Naive thymus-derived CD4-positive, alpha-beta T cell (primary cell): ENCODE measurements at places on chromosomes 12 and 14.

DNA sequence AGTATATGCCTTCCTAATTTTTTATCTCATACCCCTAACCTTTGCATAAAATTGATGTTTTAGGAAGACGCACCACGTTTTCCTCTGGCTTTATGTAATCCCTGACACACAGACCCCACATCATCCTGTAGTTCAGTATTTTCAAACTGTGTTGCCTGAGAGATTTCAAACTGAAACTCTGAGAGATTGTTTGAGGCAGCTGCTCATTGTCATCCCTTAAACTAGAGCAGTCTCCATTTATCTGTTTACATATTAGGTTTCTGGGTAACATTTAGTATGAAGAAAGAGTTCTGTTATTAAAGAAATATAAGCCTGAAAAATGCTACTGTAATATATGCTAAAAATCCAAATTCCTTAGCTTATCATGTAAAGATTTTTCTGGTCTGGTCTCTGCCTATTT, 24.3 kb downstream of the MNAT1 start:
- DNase-seq, result no peak

GRCh38 chr12:96249196-96250118, 55.3 kb downstream of the ELK3 start:
- no peak for DNase-seq

DNA sequence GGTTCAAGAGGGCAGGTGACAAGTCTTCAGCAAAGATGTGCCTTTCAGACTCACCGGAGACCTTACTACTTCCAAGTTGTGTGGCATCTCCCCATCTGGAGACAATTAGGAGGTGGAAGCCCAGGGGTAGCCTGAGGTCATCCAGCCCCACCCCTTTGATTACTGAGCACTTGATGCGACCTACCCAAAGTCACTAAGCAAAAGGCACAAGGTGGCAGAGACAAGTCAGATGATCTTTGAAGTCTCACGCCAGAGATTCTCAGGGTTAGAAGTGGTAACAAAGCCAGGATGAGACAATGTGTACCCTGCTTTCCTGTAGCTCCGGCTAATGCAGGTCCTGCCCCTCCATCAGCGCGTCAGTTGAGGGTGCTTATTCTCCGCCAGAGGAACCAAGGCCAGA, 1.4 kb upstream of the FOXN3 start:
- peak; percentile 17 for DNase-seq

GRCh38 chr12:120466560-120467315, 2.8 kb downstream of the SRSF9 start:
- peak; percentile 16 for DNase-seq

DNA sequence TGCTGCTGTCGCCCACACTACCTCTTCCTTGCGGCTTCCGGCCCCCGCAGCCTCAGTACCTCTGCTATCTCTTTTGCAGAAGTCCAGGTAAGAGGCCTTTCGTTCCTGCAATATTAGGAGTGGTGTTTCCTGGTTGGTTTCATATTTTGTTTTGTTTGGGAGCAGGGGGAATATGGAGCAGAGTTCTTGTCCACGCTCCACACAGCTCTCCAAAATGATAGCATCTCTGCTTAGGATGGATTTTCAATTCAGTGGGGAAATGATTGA, 768 bp downstream of the OXA1L start:
- DNase-seq, result no peak

- DNase-seq, result no peak
These were observed 15.5 kb upstream of the PNMA1 start for GRCh38 chr14:73729556-73730265.

GRCh38 chr12:95158919-95159318, 58.3 kb downstream of the FGD6 start:
- no peak for DNase-seq

- DNase-seq, result no peak
These were observed 122.4 kb downstream of the ANO6 start for GRCh38 chr12:45338272-45338671.

DNA sequence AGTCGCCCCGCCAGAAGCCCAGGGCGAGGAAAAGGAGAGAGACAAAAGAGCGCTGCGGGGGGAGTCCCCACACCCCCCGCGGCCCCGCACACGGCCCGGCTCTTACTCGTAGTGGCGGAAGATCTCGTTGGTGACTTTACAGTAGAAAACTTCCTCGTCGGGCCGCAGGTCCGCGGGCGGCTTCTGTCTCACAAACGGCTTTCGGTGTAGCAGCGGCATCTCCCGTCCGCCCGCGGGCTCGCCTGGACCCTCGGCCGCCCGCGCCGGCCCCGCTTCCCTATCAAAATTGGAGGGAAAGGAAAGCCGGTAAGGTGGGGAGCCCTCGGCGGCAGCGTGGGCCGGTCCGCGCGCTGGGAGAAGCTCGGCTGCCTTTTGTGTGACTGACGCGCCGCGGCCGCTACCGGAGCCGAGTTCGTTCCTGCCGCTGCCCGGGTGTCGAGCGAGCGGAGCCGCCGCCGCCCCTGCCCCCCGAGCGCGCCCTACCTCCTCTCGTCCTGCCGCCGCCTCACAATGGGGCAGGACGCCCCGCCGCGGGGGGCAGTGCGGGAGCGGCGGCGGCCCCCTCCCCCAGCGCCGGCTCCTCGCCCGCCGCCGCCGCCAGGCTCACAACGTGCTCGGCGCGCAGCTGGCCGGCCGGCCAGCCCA, 652 bp downstream of the BAZ1A start:
- DNase-seq, result peak; percentile 68

GRCh38 chr12:108727868-108728735, 3.2 kb downstream of the CORO1C start:
- no peak for DNase-seq

- DNase-seq, result no peak
These were observed 36.9 kb upstream of the TSPAN8 start for GRCh38 chr12:71194657-71195056.

- DNase-seq, result no peak
These were observed 42.1 kb upstream of the LGR5 start for GRCh38 chr12:71397433-71397954.

DNA sequence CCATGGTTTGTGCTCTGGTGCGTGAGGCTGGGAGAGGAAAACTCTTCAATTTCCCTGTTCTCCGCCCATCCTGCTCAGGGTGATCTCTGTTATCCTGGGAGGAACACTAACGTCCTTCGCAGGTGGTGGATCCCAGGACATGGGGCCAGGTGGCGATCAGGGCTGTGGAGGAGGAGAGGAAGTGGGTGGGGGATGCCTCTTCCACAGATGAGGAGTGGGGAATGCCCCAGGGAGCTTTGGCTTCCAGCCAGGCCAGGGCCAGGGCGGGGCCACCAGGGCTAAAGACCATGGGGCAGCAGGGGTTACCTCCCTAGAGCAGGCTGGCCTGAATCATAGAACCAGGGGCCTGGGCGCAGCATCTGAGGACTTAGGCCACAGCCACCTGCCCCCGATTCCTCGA, 3.3 kb upstream of the KRT75 start:
- DNase-seq, result no peak

GRCh38 chr12:117774941-117775775, 193.6 kb downstream of the KSR2 start:
- DNase-seq, result no peak

DNA sequence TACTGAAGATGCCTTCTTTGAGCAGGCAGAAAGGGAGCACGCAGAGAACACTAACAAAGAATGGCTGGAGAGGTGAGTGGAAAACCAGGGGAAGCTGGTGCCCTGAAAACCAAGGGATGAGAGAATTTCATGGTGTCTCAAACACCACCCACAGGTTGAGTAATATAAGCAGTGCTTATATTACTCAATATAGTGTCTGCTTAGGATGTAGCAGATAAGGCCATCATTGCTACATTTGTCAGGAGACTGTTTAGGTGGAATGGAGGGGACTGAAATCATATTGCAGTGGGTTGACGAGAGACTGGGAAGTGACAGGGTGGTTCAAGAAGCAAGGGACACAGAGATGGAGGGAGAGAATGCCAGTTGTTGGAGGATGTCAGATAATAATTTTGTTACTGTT, 20.6 kb downstream of the PKP2 start:
- DNase-seq, result no peak

DNA sequence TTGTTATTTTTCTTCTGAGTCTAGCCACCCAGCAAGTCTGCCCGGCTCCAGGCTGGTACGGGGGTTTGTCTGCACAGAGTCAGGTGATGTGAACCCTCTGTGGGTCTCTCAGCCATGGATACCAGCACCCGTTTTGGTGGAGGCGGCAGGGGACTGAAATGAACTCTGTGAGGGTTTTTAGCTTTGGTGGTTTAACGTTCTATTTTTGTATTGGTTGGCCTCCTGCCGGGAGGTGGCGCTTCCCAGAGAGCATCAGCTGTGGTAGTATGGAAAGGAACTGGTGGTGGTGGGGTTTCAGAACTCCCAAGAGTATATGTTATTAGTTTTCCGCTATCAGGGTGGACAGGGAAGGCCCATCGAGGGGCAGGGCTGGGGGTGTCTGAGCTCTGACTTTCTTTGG, 5.3 kb upstream of the SERPINA4 start:
- DNase-seq, result no peak

DNA sequence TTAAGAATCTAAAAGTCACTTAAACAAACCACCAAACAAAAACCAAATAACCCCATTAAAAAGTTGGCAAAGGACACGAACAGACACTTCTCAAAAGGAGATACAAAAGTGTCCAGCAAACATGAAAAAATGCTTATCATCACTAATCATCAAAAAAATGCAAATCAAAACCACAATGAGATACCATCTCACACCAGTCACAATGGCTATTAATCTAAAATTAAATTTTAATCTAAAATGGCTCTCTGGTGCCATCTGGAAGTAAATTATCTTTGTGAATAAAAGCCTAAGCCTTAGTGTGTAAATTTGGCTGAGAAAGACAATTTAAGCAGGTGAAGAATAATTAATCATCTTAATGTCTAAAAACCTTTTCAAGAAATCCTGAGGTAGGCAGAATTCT, 204.5 kb upstream of the PPFIA2 start:
- DNase-seq, result no peak

- DNase-seq, result no peak
These were observed 1.2 kb downstream of the PIANP start for GRCh38 chr12:6699259-6699988.

DNA sequence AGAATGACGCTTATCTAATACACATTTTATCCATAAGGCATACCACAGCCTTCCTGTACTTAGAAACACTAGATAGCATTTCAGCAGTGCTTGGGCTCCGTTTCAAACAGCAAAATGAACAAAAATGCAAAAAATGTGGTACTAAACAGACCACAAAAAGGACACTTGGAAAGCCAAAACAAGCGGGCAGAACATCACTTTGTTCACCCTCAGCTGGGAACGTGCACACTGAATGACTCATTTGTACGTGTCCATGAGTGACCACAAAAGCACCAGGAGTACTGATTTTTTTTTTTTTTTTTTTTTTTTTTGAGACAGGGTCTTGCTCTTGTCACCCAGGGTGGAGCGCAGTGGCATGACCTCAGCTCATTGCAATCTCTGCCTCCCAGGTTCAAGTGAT, 8.9 kb upstream of the FOXN3 start:
- no peak for DNase-seq

DNA sequence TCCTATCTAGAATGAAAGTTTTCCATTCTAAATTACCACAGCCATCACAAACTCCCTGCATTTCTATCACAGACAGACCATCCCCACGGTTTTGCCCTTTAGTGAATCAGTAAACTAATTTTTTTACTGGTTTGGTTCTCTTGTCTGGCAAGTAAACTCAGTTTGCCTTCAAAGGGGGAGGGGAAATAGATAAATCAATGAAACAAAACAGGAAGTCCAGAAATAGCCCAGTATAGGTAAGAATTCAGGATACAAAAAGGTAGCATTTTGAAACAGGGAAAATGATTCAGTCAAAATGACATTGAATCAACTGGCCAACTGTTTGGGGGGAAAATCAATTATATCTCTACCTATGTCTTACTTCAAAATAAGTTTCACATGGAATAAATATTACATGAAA, 15.8 kb upstream of the BAZ1A start:
- DNase-seq, result no peak

- DNase-seq, result no peak
These were observed 247.3 kb upstream of the FKBP4 start for GRCh38 chr12:2547273-2548044.

DNA sequence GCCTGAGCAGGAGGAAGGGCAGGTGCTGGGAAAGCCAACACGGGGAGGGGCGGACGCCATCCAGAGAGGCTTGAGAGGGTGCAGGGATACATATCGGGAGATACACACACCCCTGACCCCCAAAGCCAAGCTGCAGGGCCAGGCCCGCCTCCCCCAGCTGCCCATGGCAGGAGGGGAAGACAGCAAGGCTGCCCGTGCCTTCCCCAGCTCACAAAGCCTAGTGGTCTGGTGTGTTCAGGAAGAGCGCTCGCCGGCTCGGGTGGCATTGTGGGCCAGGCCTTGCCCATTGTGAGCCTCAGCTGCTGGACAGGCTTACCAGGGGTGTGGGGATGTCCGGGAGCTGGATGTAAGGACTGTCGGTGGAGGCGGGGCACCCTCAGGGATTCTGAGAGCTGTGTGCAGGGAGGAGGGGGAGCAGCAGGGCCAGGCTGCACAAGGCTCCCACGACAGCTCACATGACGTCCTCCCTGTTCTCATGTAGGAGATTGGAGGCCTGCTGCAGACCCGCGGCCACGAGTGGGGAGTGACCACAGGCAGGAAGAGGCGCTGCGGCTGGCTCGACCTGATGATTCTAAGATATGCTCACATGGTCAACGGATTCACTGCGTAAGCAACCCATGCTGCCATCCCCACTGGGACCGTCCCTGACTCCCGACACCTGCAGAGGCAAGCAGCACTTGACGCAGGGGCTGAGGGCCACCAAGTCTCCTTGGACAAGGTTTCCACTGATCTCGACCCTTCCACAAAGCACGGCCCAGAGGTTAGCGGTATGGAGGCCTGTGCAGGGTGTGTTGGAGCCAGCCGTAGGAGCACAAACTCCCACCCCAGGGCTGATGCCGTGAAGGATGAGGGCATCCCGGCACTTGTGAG, 10.1 kb upstream of the SIVA1 start:
- no peak for DNase-seq

DNA sequence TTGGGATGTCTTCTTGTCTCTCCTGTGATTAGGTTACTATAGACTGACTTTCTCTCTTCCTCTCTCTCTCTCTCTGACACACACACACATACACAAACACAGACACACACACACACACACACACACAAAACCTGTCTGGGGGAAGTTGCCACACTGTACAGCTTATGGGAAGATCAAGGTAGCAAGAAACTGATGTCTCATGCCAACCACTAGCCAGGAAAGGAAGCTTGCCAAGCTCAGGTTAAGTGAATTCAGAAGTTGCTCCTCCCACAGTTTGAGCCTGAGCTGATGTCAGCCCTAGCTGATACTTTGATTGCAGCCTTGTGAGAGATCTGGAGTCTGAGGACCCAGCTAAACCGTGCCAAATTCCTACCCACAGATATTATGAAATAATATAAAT, 67.1 kb downstream of the PPFIA2 start:
- DNase-seq, result no peak

GRCh38 chr14:96194657-96195431, 9.8 kb upstream of the BDKRB2 start:
- no peak for DNase-seq

DNA sequence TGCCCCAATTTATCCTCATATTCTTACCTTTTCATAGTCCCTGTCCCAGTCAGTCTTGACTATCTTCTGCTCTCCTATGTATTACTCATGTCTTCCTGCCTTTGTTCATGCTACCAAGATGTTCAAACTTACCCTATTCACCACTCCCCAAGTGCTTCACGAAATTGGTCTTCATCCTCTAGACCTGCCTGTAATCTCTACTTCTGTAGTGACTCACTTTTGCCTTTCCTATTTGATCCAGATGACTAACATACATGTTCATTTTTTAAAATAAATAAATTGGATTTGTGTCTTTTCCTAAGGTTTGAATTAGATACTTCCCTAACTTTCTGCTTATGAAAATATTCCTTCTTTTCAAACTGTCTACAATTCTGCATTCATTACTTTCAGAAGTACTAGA, 107.7 kb upstream of the PPM1H start:
- no peak for DNase-seq
